AG04450 (cell line): ENCODE measurements at places on chromosomes 4 and X.
A peak's percentile ranks its signal among the peaks of the same experiment; 100 is the strongest.

DNA sequence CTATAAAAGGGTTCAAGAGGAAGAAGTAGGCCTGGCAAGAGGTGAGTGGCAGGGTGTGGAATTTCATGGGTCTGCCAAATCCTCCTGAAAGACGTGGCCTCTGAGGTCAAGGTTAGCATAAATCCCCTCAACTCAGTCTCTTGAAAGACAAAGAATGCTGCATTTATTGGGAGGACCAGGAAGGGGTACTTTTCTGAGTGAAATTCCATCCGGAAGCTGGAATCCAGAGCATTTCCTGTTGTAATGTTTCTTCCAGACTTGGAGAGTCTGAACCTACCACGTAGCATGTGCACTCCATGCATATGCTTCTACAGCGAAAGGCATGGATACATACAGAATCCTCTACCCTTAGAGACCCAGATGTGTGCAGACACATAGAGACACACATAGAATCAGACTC lies 13.4 kb upstream of the FGD1 start:
- DNase-seq, result no peak

DNA sequence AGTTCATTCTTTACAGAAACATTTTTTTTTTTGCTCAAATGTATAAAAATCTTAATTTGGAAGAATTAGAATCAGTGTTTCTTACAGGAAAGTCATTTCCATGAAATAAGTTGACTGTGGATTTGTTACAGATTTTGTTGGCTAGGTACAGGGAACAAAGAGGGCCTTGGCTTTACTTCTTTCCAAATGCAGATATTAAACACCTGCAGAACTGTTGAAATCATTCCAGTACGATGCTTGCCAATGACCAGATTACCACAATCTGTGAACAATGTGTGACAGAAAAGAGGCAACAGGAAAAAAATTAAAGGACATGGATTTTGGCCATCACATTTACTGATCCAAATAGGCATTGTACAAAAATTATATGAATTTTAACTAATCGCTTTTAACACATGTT lies 70.8 kb downstream of the ANXA10 start:
- DNase-seq, result no peak

GRCh38 chr4:105106426-105106825 lies 40.2 kb upstream of the TET2 start:
- DNase-seq, result no peak

- DNase-seq, result no peak
Observed at GRCh38 chr4:151426513-151426912, 17.5 kb downstream of the FHIP1A start.

GRCh38 chr4:151045907-151046306 lies 30.8 kb upstream of the LRBA start:
- DNase-seq, result no peak

DNA sequence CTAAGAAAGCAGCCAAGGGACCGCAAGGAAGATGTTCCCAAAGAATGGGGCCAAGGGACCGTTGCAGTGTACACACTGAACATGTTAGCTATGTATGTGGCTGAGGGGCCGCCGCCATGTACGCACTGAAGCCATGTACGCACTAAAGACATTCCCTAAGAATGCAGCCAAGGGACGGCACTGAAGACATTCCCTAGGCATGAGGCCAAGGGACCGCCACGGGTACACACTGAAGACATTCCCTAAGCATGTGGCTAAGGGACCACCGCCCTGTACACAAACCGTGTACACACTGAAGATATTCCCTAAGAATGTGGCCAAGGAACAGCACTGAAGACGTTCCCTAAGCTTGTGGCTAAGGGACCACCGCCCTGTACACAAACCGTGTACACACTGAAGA lies 54.0 kb downstream of the DHRSX start:
- DNase-seq, result no peak

DNA sequence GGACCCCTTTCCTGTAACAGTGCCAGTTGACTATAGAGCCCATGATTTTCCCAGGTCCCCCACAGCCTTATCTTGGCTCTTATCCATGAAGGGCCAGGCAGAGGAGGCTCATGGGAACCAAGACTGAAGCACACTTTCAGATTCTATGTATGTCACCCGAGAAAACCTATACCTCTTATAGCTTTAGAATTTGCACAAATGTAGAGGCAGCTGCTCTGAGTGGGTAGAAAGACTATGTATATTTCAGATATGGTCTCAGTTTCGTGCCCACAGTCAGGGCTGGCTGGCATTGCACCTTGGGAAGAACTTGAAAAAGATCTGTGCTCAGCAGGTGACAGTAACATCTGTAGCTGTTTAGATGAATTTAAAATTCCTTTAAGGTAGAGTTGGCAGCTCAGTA lies 8.3 kb upstream of the LNX1 start:
- DNase-seq, result no peak

DNA sequence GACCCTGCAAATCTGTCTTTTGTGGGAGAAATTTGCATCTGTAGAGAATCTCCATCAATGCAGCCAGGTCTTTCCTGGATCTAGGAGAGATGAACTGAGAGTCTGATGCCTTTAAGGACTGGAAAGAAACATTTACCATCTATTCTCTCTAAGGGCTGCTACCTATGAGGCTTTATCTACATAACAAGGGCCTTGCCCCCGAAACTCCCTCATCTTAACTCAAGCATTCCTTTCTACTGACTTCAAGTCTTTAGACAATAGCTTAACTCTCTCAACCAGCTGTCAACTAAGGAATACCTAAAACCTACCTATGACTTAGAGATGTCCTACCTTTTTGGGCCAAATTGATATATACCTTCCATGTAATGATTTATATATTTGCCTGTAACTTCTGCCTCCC lies 32.1 kb downstream of the MAGEB17 start:
- no peak for DNase-seq

DNA sequence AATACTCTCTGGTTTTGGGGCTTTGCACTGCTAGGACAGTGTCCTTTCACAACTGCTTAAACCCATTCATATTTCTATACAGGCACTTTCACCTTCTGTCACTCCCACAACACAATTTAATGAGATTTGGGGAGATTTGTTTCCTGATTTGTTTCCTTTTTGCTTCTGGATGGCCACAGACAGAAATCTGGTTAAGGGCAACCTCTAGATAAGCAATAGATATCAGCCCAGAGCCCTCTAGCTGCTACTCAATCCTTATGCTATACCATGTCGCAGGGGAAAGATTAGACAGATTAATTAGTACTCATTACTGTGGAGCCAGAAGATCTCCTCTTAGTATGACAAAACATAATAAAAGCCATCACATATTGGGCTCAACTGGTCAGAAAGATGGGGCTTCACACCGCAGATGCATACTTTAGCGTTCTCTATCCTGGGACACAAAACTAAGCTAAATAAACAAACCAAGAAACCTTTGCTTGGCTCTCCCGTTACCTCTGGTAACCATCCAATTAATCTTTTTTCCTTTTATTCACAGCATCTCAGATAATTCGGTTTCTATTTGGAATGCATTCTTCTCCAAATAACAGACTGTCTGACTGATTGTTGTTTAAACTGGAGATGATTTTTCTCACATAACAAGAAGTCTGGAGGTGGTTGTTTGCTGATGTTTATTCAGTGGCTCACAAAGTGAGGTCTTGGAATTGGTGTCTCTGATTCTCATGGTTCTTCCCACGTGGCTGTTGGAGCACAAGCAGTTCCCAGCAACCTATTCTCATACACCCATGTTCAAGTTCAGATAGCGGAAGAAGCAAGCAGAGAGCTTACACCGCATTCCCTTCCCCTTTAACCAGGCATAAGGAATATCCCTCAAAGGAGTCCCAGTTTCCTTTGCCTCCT lies 41.0 kb upstream of the ZNF330 start:
- DNase-seq, result no peak

GRCh38 chr4:189121336-189121735 lies 819.3 kb upstream of the FRG1 start:
- no peak for DNase-seq

GRCh38 chrX:97389761-97390192 lies 506.1 kb downstream of the RPA4 start:
- peak; percentile 59 for DNase-seq

- DNase-seq, result no peak
Observed at GRCh38 chrX:15786915-15787314, 3.4 kb upstream of the ZRSR2 start.

GRCh38 chr4:4672402-4672801 lies 130.6 kb upstream of the STX18 start:
- no peak for DNase-seq

- no peak for DNase-seq
Observed at GRCh38 chrX:47991263-47992094, 12.3 kb downstream of the ZNF182 start.

DNA sequence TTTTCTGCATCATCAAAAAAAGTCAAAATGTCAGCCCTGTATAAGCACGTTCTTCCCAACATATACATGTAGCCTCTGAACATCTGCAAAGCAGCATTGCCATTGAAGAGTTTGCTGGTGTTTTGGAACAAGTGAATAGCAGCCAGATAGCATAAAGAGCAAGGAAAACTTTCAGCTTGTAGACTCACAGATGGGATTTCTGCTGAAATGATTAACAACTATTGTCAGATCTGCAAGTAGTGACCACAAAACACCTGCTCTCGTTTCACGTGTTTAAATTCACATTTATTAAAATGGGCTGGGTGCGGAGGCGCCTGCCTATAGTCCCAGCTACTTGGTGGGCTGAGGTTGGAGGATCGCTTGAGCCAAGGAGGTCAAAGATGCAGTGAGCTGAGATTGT lies 123.7 kb downstream of the SPRY1 start:
- DNase-seq, result no peak

GRCh38 chrX:150688911-150689451 lies 4.2 kb upstream of the MTMR1 start:
- DNase-seq, result peak; percentile 84
